ENCODE measurements at places on chromosomes 11 and 22. TPM values are rescaled to one million over a fixed set of nuclear protein-coding genes. Genes with fewer than 3 reads are reported as not detected.

Gene TRIM6
- 1.5 TPM for total RNA-seq

Gene DGAT2
- 0.11 TPM for total RNA-seq

Gene FIBIN
- total RNA-seq, result under 0.01 TPM

Gene MYEOV
- 0.11 TPM for total RNA-seq

Gene FAM180B
- not detected for total RNA-seq

Gene BEST1
- total RNA-seq, result under 0.01 TPM

Gene LDLRAD3
- total RNA-seq, result 6.0 TPM

Gene EIF3D
- 541 TPM for total RNA-seq

Gene FDXACB1
- total RNA-seq, result 2.4 TPM

Gene OR5T2
- total RNA-seq, result not detected

Gene TRAF6
- 10.6 TPM for total RNA-seq

Gene OR5B21
- total RNA-seq, result not detected

Gene SPDYC
- not detected for total RNA-seq

Gene CDC42EP2
- total RNA-seq, result 8.2 TPM

Gene TSGA10IP
- total RNA-seq, result not detected

Gene CCDC86
- 13.7 TPM for total RNA-seq

Gene TCN1
- not detected for total RNA-seq

Gene GGT5
- total RNA-seq, result 8.9 TPM

Gene ISX
- total RNA-seq, result not detected

Gene OR52I2
- not detected for total RNA-seq

Gene TMEM123
- 258 TPM for total RNA-seq

Gene NAALAD2
- 0.11 TPM for total RNA-seq

Gene DNAJC24
- total RNA-seq, result 8.2 TPM

Gene FXYD6
- 11.3 TPM for total RNA-seq

Gene MFRP
- not detected for total RNA-seq

Gene SOX6
- under 0.01 TPM for total RNA-seq

Gene ZNRF3
- 1.5 TPM for total RNA-seq

Gene C1QTNF4
- total RNA-seq, result 0.76 TPM

Gene CBLIF
- not detected for total RNA-seq

Gene KRTAP5-7
- 0.11 TPM for total RNA-seq
